Activated gamma-delta T cell (primary cell): ENCODE measurements at places on chromosomes 2 and 18.

DNA sequence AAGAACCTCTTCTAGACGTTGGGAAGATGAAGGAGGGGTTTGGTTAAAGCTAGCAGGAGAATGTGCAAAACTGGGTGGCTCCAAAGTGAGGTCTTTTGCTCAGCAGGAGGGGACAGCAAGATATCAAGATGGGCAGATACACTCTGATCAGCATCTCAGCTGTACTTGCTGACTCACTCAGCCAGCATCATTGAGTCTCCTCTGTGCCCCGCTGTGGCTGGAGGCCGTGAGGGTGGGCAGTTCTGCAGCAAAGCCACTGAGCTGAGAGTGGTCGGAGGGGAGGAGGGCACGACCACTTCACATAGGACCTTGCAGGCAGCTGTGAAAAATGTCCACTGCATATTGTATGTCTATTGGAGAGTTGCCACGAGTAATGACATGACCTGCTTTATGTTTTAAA is 152.0 kb downstream of the CAPN13 start:
- DNase-seq = no peak

GRCh38 chr18:7117390-7118355 is at the start of gene LAMA1:
LAMA1 (minus strand) TSS chr18:7117797; CDS start chr18:7117720, 77 bp downstream.
- DNase-seq = peak; percentile 5

GRCh38 chr2:161316701-161317100 is 8.5 kb downstream of the PSMD14 start:
- no peak for DNase-seq

DNA sequence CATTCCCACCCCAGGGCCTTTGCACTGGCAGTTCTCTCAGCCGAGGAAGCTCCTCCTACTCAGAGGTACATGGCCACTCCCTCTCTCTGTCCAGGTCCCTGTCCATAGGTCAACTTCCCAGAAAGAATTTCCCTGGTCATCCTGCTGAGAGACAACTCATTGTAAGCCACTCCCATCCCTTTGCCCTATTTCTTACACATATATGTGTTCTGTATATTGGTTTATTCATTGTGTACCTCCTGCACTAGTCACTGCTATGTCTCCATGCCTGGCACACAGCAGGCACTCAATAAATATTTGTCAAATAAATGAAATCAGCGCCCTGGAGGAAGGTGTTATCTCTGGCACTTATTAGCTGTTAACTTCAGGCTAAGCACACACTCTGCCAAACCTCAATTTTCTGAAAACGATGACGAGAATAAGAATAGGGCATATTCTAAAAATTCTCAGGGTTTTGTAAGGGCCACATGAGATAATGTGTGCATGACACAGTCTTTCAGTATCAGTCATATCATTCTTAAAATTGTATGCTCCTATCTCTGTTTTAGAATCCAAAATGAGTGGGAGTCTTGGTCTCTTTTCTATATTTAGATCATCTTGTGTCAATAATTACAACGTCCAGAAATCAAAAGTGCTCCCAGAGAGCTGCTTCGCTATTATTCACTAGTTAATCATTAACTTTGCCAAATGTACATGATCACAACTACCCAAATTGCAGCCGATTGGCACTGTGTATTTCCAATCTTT is 198.0 kb downstream of the ALK start:
- no peak for DNase-seq

DNA sequence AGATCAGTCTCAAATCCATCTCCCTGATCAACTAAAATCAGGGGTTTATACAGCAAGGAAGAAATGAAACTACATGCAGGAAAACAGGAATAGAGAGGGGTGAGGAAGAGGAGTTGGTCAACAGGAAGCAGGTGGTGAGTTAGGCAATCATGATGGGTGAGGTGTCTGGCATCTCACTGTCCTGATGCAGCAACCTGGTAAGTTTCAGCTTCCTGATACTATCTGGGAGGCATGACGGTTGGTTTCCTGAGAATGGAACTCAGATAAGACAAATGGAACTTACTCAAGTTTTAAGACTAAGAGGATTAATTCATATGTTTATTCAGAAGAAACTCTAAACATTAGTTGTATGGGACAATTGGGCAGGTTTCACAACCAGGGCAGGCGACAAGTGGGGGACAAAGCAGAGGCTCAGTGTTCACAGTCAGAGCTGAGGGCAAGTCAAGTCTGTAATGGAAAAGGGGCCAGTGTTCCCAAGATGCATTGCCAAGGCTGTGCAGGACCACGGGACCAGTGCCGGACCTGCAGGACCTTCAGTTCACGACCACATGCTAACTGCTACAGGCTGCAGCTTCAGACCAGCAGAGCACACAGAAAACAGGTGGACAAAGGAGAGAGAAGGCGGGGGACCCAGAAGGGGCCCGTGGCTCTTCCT is 17.7 kb upstream of the GALM start:
- no peak for DNase-seq

- no peak for DNase-seq
These were observed 231.3 kb downstream of the NDUFA10 start for GRCh38 chr2:239793836-239794235.

GRCh38 chr2:121043827-121044222 is 241.2 kb downstream of the TFCP2L1 start:
- no peak for DNase-seq

GRCh38 chr2:212392043-212392442 is 146.6 kb downstream of the ERBB4 start:
- DNase-seq = no peak

DNA sequence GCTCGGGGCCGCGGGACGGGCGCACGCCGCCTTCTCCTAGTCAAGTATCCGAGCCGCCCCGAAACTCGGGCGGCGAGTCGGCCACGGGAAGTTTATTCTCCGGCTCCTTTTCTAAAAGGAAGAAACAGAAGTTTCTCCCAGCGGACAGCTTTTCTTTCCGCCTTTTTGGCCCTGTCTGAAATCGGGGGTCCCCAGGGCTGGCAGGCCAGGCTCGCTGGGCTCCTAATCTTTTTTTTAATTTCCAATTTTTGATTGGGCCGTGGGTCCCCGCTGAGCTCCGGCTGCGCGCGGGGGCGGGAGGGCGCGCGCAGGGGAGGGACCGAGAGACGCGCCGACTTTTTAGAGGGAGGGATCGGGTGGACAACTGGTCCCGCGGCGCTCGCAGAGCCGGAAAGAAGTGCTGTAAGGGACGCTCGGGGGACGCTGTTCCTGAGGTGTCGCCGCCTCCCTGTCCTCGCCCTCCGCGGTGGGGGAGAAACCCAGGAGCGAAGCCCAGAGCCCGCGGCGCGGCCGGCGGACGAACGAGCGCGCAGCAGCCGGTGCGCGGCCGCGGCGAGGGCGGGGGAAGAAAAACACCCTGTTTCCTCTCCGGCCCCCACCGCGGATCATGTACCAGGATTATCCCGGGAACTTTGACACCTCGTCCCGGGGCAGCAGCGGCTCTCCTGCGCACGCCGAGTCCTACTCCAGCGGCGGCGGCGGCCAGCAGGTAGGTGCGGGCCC is 617 bp downstream of the FOSL2 start:
- peak; percentile 45 for DNase-seq

DNA sequence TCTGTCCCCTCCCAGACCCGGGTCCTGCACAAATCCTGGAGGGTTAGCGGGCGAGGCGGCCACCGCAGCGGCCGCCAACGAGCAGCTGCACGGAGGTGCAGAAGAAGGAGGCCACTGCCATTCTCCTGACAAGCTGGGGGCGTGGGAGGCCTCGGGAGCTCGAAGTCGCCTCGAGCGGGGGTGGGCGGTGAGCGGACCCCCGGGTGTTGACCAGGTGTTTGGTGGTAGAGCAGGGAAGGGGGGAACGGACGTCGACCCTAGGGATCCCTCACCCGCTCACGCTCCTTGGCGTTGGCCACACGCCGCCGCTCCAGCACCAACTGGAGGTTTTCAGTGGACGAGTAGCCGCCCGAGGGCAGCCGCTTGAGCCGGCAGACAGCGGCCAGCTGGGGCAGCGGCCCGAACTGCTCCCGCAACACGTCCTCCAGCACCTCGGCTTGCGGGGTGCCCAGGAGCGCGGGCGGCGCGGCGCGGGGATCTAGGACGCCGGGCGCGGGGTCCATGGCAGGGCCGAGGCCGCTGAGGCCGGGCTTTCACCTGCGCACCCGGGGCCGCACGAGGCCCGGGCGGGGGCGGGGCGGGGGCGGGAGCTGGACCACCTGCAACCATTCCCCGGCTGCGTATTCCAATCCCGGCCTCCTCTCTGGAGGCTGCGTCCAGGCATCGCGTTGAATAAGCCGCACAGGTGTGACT is at the start of gene FIGLA:
FIGLA (minus strand) TSS at position 508 of the 693 bp plus-strand sequence; CDS start at position 503, 5 bp downstream.
- no peak for DNase-seq

GRCh38 chr18:22026889-22027288 is 142.5 kb upstream of the GATA6 start:
- DNase-seq = no peak

DNA sequence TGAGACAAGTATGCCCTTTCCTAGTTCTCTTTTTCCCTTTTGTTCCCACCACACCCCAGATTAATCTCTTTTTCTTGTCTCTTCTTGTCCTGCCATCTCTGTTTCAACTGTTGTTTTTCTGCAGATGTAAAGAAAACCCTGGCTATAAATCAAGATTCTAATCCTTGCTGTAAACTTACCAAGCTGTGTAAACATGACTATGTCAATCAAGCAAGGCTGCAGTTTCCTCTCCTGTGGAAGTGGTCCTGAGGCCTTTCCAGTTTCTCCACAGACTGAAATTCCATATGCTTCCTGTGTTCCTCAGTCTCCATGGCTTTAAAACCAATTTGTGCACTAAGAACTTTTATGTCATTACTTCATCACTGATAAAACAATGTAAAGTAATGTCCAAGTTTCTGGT is 288.8 kb upstream of the PIK3C3 start:
- no peak for DNase-seq

GRCh38 chr2:130920415-130921163 is 83.9 kb downstream of the ARHGEF4 start:
- no peak for DNase-seq

DNA sequence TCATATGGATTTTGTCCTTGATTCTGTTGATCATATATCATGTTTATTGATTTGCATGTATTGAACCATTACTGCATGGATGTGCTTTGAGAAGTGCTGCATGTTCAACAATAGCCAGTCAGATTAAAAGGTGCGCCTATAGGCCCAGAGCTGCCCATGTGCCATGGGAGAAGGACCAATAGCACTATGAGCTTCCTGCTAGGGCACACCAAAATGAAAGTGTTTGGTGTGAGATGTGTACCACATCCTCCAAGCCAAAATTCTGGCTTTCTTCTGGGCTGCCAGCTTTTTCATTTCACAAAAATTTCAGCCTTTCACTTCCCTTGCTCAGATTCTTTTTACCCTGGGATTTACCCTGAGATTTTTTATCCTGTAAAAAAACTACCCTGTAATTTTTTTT is 34.8 kb upstream of the MMADHC start:
- no peak for DNase-seq

- no peak for DNase-seq
These were observed 298.0 kb upstream of the GALNT5 start for GRCh38 chr2:156959481-156959880.

DNA sequence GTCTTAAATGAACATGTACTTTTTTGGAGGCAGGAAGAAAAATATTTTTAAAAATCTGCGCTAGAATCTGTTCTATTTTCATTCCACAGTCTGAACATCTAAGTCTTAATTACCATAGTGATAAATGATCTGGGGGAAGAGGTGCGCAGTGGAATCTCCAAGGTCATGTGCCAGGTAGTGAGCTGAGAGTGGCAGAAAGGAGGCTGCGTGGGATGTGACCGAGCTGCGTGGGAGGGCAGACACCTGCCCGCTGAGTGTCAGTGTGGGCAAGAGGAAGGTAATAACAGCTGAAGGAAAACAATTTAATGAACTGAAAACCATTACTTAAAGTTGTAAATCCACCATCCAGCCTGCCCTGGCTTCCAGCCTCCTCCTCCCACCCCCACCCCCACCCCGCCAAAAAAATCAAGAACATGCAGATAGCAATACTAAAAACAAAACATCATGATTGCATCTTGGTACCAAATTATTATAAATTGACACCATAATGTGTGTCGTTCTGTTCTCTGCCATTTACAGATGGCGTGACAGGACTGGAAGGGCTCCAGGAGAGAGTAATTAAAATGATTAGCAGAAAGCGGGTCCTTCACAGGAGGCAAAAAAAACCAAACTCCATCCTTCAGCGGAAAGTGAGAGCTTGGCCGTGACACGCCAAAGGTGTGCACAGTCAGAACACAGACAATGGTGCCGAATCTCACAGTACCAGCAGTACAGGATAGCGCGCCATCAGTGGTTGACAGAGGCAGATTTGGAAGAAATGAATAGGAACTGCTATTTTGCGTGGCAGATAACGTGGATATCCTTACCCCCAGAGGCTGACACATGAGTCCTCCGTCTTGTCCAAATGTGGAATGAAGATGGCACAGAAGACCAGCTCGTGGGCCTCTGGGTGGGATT is 11.4 kb upstream of the DTNB start:
- DNase-seq = no peak

- DNase-seq = no peak
These were observed 66.3 kb upstream of the RPE start for GRCh38 chr2:209936106-209936666.

DNA sequence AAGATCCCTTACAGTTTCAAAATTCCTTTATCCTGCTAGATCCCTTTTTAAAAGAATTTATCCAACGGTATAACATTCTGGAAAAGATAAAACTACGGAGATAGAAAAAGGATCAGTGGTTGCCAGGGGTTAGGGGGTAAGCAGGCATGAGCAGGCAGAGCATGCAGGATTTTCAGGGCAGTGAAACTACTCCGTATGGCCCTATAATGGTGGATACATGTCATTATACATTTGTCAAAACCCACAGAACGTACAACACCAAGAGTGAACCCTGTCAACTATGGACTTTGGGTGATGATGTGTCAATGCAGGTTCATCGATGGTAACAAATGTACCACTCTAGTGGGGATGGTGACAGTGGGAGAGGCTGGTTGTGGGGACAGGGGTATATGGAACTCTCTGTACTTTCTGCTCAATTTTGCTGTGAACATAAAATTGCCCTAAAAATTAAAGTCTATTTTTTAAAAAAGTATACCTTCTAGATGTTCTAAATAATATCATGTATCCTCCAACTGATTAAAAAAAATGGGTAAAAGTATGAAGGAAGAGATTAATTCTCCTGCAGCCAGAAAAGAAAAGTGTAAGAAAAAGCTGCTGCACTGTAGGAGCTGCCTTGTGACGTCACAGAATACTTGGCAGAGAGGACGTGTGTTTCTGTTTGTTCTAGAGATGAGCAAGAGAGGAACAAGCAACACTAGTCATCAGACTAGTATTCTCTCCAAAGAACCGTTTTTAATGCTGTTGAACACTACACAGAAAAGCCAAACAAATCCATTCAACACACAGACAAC is 23.6 kb downstream of the ANKRD44 start:
- DNase-seq = no peak

DNA sequence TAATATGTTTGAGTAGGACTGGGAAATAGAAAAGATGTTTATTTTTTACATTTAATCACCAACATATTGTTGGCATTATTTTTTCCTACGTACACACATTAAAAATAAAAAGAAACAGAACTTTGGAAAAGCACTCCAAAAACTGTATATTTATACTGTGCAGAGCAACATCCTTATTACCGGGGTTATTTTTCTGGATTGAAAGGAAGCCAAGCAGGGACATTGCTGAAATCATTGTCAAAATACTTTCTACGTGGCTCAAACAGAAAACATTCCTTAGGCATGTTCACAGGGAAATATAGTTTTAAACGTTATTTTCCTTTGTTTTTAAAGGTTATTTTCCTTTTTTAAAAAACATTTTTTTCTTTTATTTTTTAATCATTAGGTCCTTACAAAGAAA is 315.0 kb upstream of the SMIM21 start:
- DNase-seq = no peak
